ENCODE measurements at places on chromosomes 13 and 19.

- no peak for DNase-seq
These were observed 71.8 kb downstream of the TBC1D4 start for GRCh38 chr13:75410207-75410606.

DNA sequence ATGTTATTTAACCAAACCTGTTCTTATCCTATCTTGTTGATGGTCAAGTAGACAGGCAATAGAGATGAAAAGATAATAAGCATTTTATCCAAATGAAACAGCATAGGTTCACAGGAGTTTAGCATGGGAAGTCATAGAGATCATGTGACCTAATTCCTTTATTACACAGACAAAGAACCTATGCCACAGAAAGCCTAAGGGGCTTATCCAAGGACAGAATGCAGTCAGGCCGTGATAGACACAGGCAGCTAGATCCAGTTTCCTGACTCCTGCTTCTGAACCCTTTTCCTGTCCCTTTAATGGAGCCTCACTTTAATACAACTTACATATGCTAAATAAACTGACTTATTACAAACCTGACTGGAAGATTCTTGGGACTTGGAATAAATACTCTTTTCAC is 532.1 kb downstream of the IRS2 start:
- no peak for DNase-seq

- DNase-seq: no peak
These were observed 14.4 kb upstream of the GARIN5A start for GRCh38 chr19:50490991-50491472.

DNA sequence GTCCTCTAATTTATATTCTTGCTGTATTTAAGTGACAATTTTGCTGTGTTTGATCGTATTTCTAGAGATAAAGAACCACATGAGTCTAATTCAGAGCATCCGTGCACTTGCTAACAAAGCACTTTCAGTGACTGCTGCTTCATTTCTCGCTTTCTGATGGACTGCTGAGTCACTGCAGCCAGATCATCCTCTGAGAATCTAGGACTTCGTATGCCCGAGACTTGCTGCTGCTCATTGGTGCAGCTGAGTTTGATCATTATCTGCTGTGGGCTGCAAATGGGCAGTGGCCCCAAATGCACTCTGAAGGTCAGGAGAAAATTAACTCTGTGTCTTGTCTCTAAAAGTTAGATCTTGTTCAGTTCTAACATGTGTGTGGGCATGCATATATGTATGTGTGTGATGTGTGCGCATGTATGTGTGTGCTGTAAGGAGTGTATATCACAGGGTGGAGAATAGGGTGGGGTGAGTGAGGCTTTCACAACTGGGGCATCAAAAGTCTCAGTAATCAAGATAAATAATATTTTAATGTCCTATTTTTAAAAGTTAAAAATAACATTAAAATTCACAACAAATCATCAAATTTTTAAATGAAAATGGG is 342.6 kb downstream of the MTUS2 start:
- DNase-seq: no peak
